Lower leg skin (tissue), 4 donors: ENCODE measurements at places on chromosomes 7 and 10.
A peak's percentile ranks its signal among the peaks of the same experiment; 100 is the strongest.

GRCh38 chr7:128672927-128673517, 930 bp downstream of the GARIN1A start:
- DNase-seq: peak; percentile 56

- DNase-seq: no peak
Measured at GRCh38 chr7:128807191-128807590, 15.4 kb downstream of the CCDC136 start.

DNA sequence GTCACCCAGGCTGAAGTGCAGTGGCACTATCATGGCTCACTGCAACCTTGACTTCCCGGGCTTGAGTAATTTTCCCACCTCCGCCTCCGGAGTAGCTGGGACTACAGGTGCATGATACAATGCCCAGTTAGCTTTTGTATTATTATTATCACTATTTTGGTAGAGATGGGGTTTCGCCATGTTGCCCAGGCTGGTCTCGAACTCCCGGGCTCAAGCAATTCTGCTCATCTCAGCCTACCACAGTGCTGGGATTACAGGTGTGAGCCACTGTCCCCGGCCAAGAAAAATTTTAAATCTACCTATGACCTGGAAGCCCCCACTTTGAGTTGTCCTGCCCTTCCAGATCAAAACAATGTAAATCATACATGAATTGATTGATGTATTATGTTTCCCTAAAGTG, 38.8 kb downstream of the CCDC6 start:
- DNase-seq: no peak

- peak; percentile 73 for DNase-seq
Measured at GRCh38 chr10:15293862-15294842, 76.9 kb downstream of the FAM171A1 start.

- no peak for DNase-seq
Measured at GRCh38 chr10:1532636-1533035, 204.7 kb downstream of the ADARB2 start.

GRCh38 chr10:29563420-29564035, 71.2 kb downstream of the SVIL start:
- peak; percentile 10 for DNase-seq

- DNase-seq: no peak
Measured at GRCh38 chr10:71696628-71697326, 22.8 kb downstream of the C10orf105 start.

DNA sequence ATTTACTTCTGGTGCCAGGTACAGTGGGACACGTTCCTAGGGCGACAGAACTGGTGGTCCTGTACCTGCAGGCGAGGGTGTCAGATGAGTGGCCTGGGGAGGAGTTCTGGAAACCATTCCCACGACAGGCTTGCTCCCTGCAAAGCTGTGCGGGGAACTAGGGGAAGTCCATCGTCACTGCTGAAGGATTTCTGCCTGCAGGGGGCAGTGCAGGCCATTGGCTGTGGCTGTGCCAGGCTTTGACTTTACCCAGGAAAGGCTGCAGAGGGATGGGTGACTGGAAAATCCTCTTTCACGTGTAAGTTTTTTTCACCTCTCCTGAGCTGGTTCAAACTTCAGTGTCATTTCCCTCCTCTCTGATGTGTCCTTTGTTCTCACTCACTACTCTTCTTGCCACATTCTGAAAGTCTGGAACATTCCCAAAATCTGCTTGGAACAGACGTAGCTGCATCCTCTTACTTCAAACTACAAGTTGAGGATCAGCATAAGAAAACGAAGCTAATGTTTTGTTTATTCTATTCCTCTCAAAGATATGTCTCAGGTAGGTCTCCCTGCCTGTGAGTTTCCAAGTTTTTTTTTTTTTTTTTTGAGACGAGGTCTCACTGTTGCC, 126.5 kb downstream of the SH2D4B start:
- DNase-seq: peak; percentile 58

DNA sequence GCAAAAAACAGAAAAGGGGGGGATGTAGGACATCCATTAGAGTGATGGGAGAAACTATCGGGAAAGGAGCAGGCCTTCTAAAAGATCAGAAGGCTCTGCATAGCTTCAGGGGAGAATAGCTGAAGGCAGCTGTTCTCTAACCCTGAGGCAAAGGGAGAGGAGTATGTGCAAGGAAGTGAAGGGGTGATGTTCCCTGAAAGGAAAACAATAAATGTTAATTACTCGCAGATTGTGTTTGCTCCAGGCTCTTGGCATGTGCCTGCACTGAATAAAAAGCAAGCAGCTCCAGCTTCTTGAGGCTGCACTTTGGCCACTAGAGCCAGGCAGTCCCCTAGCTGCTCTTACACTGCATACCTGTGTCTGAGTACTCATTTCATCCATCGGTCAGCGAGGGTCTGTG, 14.4 kb upstream of the STARD3NL start:
- DNase-seq: no peak
